ENCODE measurements at places on chromosomes 3 and 15. TPM values are rescaled to one million over a fixed set of nuclear protein-coding genes. Genes with fewer than 3 reads are reported as not detected.

STARD9 gene
- total RNA-seq = 2.2 TPM

PROK2 gene
- not detected for total RNA-seq

LRRC34 gene
- total RNA-seq = 4.9 TPM

ATP2B2 gene
- not detected for total RNA-seq

ITGA11 gene
- not detected for total RNA-seq

Measured in SK-MEL-5 (cell line).